MCF 10A (cell line): ENCODE measurements at places on chromosomes 13 and 19.

GRCh38 chr13:24630851-24631620 is 49.2 kb upstream of the ATP12A start:
- DNase-seq = peak; percentile 59

- DNase-seq = no peak
These were observed 754.0 kb downstream of the DIAPH3 start for GRCh38 chr13:59409634-59410200.

DNA sequence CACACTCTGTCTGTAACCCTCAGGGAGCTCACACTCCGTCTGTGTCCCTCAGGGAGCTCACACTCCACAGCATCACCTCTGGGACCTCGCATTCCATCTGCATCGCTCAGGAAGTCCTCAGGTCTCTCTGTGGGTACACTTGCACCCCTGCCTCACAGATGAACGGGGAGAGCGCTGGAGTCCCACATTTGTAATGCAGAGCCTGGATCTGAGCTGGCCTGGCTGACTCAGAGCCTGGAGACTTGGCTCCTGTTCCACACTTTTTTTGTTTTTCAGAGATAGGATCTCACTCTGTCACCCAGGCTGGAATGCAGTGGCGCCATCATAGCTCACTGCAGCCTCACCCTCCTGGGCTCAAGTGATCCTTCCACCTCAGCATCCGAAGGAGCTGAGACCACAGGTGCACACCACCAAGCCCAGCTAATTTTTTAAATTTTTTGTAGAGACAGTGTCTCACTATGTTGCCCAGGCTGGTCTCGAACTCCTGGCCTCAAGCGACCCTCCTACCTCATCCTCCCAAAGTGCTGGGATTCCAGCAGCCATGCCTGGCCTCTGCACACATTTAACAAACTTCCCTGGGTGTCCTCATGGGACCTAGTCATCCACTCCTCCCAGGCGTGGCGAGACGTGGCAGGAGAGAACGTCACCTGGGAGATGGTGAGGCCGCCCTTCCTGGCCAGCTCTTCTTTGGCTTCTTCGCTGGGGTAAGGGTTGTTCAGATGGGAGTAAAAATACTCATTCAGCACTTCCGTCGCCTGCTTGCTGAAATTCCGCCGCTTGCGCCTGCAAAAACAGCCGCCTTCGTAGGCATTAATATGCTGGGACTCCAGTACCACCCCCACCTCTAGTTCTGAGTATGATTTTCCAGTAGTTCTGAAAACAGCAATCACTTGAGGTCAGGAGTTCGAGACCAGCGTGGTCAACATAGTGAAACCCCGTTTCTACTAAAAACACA is 31.0 kb downstream of the CILP2 start:
- peak; percentile 33 for DNase-seq

DNA sequence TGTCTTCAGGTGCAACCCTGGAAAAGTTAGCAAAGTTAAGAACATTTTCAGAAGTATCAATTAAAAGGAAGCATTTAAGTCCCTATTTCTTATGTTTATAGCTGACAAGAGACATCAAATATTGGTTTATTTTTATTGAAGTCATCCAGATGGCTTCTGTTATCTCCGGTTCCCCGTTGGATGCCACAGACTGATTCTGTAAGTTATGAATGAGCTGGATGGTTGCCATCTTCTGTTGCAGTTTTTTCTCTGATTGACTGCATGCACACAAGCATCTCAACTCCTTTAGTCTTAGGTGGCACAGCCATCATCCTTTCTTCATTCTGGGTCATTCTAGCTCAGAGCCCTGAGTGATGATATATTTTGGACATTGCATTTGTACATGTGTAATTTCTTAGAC is 10.6 kb upstream of the OXGR1 start:
- DNase-seq = no peak

DNA sequence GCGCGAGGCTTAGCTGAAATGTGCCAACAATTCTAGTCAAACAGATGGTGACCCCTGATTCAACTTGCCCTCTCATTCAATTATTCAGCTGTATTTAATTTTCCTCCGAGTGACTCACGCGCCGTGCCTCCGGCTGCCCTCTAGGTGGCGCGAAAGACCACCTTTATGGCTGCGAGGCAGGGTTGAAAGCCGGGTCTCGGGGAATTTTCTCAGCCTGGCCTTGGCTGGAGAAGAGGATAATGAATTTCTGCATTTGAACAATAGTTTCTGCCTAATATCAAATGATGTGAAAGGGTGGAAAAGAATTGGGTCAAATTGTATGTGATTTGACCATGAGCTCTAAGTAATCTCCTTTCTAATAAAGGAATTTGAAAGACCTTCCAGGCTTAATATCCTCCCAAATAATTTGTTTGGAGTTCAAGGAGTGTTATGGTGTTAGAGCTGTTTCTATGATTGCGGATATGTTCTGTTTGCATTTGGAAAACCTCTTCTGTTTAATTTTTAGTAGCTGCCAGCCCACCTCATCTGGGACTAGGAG is 310.9 kb downstream of the ZNF536 start:
- DNase-seq = peak; percentile 63

DNA sequence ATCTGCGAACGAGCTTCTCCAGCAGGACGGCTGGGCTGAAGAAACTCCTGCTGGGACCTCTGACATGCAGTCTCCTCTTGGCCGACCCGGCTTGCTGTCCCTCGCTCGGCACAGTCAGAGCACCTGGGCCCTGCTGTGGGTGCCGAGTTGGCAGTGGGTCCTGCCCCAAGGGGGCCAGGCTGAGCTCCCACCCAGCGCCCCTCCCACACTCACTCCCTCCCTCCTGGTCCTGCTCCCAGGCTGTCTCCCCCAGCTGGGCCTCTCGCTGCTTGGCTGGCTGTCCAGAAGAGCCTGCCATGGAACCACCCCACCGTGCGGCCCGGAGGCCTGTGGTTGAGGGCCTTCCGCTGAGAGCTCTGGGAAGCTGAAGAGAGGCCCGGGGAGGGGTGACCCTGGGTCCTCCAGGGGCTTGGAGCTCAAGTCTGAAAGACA is 6.0 kb downstream of the AKT2 start:
- no peak for DNase-seq

GRCh38 chr19:54207983-54208783 is 7.5 kb downstream of the RPS9 start:
- peak; percentile 99 for DNase-seq

- peak; percentile 61 for DNase-seq
These were observed 637.6 kb upstream of the ARGLU1 start for GRCh38 chr13:107205318-107206104.

GRCh38 chr13:20704459-20705069 is 1.1 kb downstream of the IL17D start:
- DNase-seq = no peak

GRCh38 chr13:41312176-41312500 is 1.1 kb downstream of the NAA16 start:
- peak; percentile 45 for DNase-seq

DNA sequence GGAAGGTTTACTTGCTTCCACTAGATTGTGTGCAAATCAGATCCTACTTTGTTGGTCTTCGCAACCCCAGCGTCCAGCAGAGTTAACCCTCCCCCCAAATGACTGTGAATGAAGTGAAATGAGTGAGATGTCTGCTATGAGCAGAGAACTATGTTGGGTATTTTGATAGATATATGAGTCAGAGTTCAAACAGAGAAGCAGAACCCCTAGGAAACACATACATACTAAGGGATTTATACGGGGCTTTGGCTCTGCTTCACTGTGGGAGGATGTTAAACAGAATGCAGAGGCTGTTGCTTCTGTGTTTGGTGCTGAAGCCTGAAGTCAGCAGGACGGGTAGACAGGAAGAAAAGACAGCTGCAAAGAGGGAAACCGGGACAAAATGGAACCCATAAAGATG is 197.0 kb downstream of the MZT1 start:
- no peak for DNase-seq

DNA sequence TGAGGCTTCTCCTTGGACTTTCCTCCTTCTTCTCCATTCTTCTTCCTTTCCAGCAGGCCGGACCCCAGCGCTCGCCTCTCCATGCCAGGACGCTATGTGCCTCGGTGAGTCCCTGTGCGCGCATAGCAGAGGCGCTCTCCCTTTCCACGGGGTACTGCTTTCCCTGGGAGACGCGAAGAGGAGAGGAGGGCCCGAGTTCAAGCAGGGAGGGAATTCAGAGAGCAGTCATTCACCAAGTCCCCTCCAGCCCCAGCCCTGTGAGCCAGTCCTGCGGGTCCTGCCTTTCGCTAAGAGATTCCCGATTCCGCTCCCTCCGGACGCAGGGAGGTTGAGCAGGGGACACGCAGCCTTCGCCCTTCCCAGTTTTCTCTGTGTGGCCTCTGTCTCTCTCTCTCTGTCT is 160.4 kb downstream of the EFNB2 start:
- DNase-seq = no peak

GRCh38 chr13:33629605-33630360 is 188.2 kb upstream of the RFC3 start:
- no peak for DNase-seq

GRCh38 chr13:46633416-46633815 is 80.4 kb downstream of the LRCH1 start:
- DNase-seq = peak; percentile 34

GRCh38 chr19:28429356-28429755 is 783.6 kb downstream of the UQCRFS1 start:
- DNase-seq = no peak

DNA sequence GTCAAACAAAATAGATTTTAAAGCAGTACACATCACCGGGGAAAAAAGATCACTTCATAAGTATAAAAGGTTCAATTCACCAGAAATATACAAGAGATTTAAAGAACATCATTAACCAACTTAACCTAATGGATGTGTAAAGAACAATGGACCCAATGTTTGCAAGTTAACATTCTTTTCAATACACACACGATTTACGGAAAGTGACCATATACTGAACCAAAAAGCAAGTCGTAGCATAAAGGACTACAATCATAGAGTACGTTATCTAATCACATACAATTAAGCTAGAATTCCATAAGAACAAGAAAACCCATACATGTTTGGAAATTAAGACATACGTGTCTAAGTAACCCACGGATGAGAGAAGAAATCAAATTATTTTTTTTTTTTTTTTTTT is 9.6 kb downstream of the TGDS start:
- no peak for DNase-seq

- DNase-seq = no peak
These were observed 18.8 kb upstream of the GPR183 start for GRCh38 chr13:99326012-99326411.

DNA sequence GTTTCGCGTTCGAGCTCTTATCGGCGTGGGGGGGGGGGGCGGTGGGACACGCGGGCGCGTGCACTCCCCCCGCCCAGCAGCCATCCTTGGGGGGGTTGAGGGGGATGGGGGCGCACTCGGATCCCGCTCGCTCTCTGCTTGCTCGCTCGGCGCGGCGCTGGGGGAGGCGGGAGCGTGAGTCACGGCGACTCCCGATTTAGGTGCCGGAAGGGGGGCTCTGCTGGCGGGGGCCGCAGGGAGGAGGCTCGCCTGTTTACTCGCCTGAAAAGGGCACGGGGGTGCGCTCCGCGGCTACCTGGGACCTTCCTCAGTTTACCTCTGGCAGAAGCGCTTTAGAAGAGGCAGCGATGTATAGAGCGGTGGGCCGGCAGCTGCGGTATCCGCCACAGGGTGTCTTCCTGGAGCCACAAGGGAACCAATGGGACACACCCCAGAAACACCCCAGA is 1.1 kb upstream of the PDE4A start:
- DNase-seq = no peak

- peak; percentile 98 for DNase-seq
These were observed 4.8 kb downstream of the RPS16 start for GRCh38 chr19:39430675-39431593.

DNA sequence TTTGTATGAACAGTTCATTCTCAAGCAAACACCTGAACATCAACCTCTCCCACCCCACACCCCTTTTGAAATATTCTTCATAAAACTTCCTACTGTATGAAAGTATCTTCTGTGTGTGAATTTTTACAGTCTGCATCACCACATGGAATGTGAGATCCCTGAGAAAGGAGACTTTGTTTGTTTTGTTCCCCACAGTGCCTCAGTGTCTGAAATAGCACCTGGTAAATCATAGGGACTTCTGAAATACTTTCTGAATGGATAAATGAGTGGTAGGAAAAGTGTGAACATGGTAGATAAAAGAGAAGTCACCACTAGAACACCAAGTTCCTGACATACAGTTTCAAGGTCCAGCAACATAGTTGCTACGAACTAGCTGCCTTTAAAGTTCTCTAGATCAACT is 1071.2 kb downstream of the EFNB2 start:
- no peak for DNase-seq

GRCh38 chr19:10748927-10749434 is 31.1 kb downstream of the DNM2 start:
- peak; percentile 69 for DNase-seq

DNA sequence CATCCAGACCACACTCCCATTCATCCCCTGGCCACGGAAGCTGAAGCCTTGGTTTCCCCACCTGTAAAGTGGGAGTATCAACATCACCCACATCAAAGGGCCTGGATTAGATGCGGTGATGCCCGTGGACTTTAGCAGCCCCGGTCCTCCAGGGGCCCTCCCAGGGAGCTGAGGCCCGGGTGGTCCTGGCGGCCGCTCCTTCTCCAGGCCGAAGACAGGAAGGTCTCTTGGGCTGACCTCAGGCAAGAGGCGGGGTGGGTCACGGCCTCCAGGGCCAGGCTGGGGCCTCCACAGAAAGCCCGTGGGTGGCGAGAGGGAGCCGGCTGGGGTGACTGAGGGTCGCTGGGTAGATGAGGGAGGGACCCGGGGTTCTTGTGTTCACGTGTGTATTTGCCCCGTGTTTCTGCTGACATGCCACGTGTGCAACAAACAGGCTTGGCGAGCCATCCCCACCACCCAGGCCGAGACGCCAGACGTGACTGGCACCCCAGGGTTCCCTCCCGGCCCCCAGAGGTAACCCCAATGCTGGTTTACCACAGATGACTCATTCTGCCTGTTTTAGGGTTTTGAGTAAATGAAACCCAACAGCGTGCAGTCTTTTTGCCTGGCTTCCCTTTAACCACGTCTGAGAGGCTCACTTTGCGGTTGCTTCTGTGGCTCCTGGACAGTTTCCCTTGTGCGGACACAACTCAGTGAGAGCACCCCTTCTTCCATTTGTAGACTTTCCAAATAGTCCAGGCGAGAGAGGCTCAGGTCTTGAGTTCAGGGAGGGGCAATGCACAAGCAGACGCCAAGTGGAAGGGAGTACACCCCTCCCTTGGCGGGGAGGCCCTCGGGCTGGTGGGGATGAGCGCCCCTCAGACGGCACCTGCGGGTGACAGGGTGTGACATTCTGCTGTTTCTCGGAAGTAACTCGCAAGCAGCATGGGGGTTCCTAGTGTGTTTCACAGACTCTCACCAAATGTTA is 42.9 kb downstream of the C13orf46 start:
- no peak for DNase-seq

DNA sequence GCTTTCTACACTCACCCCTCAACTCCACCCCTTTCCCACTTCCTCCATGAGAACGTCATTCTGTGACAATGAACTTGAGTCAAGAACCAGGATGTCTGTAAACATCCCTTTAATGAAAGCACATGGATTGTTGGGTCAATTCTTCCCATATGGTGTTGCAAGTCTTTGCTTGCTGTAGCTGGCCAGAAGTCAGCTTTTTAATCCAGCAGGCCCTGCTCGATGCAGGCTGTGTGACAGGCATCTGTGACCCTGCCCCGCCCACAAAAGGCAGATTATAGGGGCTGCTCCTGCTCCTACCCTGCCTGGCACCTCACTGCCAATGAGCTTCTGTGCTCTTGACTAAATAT is 78.0 kb downstream of the STARD13 start:
- DNase-seq = peak; percentile 81

GRCh38 chr13:59182241-59182640 is 981.5 kb downstream of the DIAPH3 start:
- no peak for DNase-seq

GRCh38 chr13:57724486-57725272 is 93.1 kb downstream of the PCDH17 start:
- no peak for DNase-seq
